Amygdala (tissue), 56 donors: ENCODE measurements at places on chromosomes 1 and 21.

DNA sequence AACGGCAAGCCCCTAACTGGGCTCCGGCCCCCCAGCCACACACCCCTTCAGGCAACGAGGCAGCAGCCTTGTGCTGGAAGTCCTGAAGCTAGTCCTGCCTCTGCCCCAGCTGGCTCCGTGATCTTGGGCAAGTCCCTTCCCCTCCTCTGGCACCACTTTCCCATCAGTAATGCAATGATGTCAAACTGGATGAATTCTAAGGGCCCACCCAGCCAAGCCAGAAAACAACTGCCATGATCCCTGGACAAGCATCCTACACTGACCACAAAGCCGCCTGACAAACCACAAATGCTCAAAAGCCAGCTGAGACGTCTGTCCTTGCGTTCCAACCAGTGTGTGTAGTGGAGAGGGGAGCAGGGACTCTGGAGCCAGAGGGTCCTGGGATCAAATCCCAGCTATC, 26.8 kb downstream of the IFFO2 start:
- no peak for DNase-seq

DNA sequence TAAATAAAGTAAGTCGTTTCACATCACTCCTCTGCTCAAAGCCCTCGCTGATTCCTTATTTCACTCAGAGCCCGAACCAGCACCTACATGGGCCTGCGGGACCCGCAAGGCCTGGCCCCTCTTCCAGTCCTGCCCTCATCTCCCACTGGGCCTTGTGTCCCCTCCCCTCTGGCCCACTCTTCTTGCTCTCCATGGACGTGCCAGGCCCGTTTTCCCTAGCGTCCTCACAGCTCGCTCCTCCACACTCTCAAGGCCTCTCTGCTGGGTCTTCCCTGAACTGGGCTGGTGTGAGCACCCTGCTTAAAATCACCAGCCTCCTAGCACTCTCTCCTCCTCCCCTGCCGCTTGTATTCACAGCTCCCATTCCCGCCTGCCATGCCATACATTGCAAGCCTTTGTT, 237.9 kb downstream of the FOXD2 start:
- DNase-seq = no peak

DNA sequence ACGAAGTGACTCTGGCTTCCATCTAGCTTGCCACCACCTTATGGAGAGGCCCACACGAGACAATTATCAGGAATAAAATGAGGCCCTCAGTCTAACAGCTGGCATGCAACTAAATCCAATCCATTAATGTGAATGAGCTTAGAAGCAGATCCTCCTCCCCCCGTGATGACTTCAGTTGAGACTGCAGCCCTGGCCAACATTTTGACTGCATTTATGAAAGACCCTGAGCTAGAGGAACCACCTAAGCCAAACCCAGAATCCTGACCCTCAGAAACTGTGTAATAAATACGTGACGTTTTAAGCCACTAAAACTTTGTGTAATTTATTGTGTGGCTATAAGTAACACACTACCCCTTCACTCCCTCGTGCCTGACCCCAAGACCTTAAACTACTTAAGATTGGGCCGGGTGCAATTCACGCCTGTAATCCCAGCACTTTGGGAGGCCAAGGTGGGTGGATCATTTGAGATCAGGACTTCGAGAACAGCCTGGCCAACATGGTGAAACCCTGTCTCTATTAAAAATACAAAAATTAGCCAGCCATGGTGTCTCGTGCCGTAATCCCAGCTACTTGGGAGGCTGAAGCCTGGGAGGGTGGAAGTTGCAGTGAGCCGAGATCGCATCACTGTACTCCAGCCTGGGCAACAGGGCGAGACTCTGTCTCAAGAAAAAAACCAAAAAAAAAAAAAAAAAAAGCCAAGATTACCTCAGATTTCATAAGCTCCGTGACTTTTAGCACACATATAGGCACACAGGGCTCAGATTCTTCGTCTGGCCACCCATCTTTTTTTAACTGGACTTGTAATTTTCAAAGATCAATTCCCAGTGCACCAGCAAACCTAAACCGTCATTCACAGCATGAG, 72.5 kb downstream of the ENAH start:
- DNase-seq = no peak

DNA sequence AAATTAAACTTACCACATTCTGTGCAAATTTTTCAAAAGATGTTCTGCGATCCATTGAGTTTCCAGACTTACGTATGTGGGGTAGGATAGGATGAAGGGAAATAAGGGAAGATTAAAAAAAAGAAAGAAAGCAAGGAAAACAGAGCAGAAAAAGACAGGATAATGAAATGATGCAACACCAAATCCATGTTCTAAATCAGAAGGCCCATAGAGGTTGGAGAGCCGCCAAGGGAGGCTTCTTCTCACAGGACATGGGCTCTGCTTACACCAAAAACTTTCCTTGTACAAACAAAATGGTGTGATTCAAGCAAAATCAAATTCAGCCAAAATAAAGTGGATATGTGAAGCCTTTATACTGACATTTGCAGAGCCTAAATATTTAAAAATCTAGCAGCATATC, 189.5 kb upstream of the GREM2 start:
- DNase-seq = no peak

DNA sequence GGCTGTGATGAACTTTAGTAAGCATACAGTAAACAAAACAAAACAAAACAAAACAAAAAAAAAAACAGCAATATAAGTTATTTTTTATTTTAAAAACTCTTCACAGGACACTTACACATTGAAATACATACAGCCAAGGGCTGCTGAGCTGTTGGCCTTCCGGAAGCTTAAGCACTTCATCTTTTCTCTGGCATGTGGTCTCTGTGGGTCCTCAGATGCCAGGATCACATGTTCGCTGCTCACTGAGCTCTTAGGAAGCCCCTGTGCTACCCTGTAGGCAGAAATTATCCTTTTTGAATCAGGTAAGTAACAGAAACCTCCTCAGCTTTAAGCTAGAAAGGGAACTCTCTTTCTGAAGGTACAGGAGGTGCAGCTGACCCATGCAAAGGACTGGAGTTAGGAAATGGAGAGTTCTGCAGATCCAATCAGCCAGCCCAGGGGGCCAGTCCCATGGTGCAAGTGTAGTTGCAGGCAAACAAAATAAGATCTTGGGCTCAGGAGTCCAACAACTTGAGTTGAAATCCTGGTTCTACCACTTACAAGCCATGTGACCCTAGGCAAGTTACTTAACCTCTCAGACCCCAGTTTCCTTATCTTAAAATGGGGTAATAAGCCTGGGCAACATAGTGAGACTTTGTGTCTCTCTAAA, 22.4 kb upstream of the MED18 start:
- DNase-seq = no peak

GRCh38 chr1:171115280-171115897, 24.7 kb downstream of the FMO3 start:
- DNase-seq = no peak

GRCh38 chr1:40379785-40380452, 6.4 kb downstream of the SMAP2 start:
- no peak for DNase-seq

DNA sequence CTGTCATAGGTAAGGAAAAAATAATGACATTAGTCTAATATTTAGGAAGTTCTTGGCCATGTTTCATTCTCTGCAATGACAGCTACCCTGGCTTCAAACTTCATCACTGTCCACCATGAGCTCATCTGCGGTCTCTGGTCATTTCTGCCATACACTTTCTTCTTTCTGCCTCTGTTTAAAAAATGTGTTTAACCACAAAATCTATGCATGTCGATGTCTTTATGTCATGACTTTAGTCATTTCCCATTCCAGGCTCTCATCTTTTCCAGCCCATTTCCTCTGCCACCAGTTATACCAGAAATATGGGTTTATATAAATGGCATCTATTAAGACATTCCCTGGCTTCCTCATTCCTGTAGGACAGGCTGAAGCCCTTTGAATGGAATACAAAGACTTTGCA, 68.5 kb upstream of the DUSP10 start:
- DNase-seq = no peak

DNA sequence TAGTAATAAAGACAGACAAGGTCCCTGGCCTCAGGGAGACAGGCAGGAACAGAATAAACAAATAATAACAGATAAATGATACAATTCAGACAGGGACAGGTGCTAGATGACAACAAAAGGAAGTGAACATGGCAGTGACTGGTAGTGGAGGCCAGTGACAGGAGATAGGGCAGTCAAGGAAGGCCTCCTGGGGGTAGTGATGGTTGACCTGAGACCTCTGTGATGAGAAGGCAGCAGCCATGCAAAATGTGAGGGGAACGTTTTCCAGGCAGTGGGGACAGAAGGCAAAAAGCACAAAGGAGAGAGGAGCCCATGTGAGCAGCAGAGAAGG, 18.5 kb downstream of the OPTC start:
- DNase-seq = no peak

GRCh38 chr1:215911406-215911968, 344.4 kb downstream of the KCTD3 start:
- no peak for DNase-seq
